ENCODE measurements at places on chromosomes 2 and 18.
A peak's percentile ranks its signal among the peaks of the same experiment; 100 is the strongest.

- no peak for DNase-seq
These were observed 125.5 kb downstream of the NRP2 start for GRCh38 chr2:205807758-205808157.

DNA sequence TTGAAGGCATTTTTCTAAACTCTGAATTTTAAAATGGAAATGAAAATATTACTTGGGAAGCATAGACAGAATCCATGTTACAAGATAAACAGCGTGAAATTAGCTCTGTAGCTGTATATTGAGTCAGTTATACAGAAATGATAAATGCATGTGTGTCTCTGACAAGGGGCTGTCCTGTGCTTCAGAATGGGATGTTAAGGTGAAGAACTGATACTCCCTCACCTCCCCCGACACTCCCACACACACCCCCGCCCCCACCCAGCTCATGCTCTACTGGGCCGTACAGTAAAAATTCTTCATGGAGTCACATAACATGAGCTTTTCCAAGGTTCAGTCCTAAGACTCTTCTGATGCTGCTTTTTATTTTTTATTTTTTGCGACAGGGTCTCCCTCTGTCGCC lies 869 bp upstream of the THUMPD2 start:
- no peak for DNase-seq

DNA sequence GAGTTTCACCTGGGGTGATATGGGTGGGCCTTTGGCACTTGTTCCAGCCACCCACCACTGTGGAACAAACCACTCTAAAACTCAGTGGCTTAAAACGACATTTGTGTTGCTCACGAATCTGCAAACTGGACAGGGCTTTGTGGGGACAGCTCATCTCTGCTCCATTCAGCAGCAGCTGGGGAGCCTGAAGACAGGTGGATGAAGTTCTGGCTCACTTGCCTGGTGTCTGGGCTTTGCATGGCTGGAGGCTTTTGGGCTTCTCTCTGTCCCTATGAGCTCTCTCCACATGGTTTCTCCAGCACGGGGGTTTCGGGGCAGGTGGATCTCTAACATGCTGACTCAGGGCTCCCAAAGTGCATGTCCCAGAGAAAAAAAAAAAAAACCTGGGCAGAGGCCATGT lies 93.0 kb upstream of the GLI2 start:
- DNase-seq: no peak

- DNase-seq: peak; percentile 86
These were observed 61.0 kb downstream of the RBMS1 start for GRCh38 chr2:160432633-160433032.

- DNase-seq: no peak
These were observed 2.1 kb downstream of the GATA6 start for GRCh38 chr18:22171258-22172119.

DNA sequence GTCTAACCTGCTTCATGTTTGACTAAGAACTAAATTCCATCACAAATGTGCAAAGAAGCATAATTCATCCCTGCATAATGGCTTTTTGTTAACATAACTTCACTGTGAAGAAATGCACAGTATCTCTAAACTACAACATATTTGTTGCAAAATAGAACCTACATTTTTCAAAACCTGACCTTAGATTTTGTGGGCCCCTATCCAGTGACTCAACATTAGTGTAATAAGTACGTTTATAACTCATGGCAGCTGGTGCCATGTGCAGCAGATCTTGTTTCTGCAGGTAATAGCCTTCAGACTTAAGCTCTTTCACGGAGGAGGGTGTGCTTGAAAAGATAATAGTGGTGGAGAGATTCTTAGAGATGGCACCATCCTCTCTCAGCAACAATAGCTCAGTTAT lies 28.6 kb upstream of the VWC2L start:
- no peak for DNase-seq

- peak; percentile 24 for DNase-seq
These were observed 13.7 kb downstream of the NCKAP1 start for GRCh38 chr2:183024339-183025095.

DNA sequence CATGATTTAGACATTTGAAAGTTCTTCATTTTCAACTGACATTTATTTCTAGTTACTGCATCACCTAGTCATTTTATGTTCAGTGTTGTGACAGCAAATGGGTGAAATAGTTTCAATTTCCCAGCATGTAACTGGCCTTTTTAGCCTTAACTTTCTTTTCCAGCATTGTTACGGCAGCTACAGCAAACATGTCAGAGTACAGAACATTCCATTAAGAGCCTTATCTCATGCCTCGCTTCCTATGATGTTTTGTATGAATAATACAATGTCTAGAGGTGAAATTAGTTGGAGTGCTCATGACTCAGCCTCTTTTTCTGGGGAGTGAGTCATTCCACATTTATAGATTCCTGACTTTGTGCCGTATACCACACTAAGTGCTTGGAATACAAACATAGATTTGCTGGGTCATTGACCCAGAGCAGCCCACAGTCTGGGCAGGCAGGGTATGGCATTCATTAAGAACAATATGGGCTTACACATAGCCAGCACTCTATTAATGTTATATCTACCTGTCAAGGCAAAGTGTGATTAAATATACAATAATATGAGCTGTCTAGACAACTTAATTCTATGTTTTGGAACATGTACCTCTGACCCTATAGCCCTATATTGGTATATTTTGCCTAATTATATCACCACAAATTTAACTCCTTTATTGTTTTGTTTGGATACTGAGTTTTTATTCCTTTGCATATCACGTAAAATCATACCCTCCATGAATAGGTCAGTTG lies 72.2 kb downstream of the MAP2 start:
- DNase-seq: peak; percentile 95

GRCh38 chr2:190863946-190864345 lies 16.7 kb upstream of the GLS start:
- no peak for DNase-seq

- DNase-seq: peak; percentile 63
These were observed 17.6 kb upstream of the ADI1 start for GRCh38 chr2:3536682-3537632.

DNA sequence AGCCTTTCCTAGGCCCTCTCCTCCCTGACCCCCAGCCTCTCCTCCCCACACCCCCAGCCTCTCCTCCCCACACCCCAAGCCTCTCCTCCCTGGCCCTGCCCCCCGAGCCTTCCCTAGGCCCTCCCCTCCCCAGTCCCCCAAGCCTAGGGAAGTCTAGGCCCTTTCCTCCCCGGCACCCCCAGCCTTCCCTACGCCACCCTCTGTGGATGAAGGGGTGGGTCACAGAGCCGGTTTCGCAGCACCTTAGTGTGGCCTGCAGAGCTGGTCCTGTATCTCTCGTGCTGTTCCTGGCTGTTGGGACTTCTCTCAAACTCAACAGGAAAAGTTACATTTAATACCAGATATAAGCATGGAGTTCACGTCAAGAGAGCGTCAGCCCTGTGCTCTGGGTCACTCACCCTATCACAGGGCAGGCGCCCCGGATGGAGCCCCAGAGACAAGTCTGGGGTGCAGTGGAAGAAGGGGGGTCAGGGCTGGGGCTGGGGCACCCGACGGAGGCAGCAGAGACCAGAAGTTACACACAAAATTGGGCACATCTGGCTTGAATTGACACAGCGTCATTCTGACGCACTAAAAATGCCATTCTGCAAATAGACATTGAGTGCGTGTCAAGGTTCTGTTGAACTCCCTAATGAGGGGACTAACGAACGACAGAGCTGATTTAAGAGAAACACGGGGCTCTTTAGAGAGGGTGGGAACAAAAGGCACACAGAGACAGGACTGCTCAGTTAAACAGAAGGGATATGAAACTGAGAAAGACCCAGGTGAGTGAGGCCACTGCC lies 24.0 kb downstream of the KCNIP3 start:
- DNase-seq: no peak

Data from dermis microvascular lymphatic vessel endothelial cell (primary cell).